Hematopoietic multipotent progenitor cell treated with erythropoietin and hydrocortisone succinate and interleukin-3 and kit ligand, for 6 days (in vitro differentiated cells): ENCODE measurements at places on chromosomes 5 and 9.
A peak's percentile ranks its signal among the peaks of the same experiment; 100 is the strongest.

DNA sequence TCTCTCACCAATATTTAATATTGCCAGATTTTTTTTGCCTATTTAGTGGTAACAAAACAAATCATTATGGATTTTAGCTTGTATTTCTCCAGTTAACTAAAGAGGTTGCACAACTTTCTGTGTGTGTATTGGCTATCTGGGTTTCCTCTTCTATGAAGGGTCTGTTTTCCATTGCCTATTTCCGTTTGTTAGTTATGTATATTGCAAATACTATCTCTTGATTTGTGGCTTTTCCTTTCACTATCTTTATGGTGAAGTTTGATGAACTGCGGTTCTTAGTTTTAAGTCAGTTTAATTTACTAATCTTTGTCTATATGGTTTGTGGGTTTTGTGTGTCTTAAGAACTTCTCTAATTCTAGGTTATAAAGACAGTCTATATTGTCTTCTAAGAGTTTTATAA is 136.3 kb downstream of the CEP120 start:
- DNase-seq = no peak

DNA sequence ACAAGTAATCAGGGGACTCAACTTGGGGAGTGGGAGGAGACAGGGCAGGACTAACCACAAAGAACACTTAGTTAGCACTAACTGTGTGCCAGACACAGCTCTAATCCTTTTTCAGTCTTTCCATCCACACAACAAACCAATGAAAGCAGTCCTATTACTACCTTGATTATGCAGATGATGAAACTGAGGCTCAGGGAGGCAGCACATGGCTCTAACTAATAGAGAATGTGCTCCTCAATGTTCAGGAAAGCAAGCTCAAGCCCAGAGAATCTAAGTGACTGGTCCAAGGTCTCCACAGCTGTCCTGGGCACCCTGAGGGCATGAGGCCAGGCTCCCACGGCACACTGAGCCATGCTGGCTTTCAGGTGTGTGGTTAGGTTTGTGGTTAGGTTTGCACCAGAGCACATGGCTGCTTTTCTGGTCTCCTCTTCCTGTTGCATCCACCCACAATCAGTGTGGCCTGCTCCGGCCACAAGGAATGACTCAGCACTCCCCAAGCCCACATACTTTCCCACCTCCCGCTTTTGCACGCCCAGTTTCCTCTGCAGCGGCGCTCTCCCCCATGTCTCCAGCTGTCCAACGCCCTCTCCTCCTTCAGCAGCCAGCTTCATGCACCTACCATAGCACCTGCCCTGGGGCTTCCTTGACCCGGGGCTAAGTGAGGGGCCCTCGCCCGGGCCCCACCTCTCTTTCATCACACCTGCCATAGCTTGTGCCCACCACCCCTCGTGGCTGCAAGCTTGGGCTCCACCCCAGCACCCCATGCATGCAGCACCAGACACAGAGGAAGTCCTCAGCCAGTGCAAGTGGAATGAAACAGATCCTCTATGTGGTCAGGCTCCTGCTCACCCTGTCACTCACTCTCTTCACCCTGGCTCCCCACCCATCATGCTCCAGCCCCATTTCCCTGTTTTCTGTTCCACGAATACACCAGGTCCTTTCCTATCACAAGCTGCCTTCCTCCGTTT is 133.1 kb downstream of the GABBR2 start:
- peak; percentile 75 for DNase-seq

DNA sequence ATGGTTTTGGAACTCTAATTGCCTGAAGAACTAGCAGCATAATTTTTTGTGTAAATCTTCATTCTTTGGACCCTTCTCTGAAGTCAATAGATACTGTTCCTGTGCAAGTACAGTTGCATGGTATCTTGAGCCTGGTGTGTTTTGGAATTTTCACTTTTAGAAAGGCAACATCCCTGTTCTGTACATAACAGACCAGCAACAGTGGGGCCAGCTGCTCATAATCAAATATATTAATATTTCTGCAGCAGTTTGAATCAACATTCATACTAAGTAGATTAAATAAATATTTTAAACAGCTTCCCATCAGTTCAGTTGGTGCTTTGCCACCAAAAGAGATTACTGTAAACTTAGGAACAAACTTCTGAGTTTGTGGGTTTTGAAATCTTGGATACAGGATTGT is 97.9 kb downstream of the CD180 start:
- DNase-seq = no peak

- DNase-seq = no peak
Measured at GRCh38 chr5:122844910-122845228, 544 bp upstream of the SNX24 start.

GRCh38 chr9:92147030-92147851 is 32.0 kb upstream of the SPTLC1 start:
- peak; percentile 61 for DNase-seq

- peak; percentile 24 for DNase-seq
Measured at GRCh38 chr9:93531374-93531773, 45.0 kb upstream of the PHF2 start.
